K562 (cell line): ENCODE measurements at places on chromosomes 4 and X.

DNA sequence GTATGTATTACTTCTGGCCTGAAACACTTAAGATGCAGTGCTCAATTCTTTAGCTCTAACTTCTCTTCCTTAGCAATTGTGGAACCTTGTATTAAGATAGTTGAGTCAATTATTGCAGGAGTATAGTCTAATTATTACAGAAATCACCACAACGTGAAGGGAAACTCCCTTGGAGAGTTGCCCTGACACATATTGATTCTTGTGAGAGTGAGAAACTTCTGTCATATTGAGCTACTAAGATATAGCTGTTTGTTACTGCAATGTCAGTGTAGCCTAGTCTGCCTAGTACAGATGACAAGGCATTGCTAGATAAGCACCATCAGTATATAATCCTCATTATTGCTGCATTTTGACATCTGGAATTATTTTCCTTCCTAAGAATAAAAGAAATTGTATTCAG is 82.7 kb upstream of the TEX13C start:
- no peak for DNase-seq

DNA sequence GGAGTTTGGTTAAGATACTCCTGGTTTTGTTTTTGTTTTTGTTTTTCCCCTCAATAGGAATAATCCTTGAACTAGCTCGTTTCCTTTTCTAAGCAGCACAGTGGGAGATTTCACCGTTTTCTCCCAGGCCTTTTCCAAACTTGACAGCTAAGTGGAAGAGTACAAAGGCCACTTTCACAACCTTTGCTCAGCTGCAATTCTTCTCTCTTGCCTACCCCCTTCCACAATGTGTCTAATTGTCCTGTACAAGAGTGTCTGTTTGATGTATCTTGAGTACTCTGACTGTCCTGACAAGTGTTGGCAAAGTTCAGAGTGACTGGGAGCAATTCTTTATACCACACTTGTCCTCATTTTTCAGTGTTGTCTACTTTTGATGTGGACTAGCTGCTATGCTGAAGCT is 674.3 kb upstream of the AMOT start:
- no peak for DNase-seq

GRCh38 chrX:22739276-22739675 is 260.5 kb upstream of the DDX53 start:
- DNase-seq: no peak

DNA sequence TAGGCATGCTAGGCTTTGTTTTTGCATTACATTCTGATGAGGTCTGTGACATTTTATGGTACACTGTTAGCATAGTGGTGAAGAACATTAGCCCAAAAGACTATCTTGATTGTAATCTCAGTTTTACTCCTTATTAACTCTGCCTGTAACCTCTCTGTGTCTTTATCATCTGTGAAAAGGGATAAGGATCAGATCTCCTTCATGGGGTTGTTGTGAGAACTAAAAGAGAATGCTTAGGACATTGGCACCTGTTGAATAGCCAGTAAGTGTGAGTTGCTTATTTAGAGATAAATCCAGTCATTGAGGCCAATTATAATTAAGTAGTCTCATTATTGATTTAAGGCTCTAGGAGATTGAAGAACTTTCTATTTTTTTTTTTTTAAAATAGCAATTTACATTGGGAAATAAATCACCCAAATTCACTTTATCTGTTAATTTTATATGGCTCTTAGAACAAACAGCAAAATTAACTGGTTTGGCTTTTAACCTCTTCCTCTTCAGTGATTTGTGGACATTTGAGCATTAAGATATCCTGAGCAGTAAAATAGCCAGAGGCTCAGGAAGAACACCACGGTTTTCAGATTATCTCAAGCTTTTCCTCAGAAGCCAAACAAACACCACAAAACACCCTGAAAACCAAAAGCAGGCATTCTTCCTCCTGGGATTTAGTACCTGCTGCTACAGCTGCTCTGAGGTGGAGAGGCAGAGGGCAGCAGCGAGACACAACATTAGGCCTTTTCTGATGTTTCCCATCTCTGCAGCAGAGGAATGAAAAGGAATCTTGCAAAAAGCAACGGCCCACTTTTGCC is 192.9 kb downstream of the ARHGAP10 start:
- no peak for DNase-seq

DNA sequence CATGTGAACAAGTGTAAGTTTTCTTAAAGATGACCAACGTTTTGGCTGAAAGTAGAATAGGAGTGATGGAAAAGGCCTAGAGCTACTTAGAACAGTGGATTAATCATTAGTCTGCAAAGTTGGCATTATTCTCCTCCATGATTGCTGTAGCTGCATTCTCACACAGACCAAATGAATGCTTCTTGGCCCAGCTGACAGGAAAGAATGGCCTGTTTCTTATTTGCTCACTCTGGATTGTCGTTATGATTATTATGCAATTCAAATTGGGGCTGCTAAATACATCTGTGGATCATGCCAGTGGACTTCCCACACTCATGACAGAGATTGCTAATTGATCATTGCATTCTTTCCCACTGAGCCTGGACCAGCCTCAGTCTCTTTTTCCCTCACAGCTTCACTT is 285.0 kb downstream of the STIM2 start:
- no peak for DNase-seq

DNA sequence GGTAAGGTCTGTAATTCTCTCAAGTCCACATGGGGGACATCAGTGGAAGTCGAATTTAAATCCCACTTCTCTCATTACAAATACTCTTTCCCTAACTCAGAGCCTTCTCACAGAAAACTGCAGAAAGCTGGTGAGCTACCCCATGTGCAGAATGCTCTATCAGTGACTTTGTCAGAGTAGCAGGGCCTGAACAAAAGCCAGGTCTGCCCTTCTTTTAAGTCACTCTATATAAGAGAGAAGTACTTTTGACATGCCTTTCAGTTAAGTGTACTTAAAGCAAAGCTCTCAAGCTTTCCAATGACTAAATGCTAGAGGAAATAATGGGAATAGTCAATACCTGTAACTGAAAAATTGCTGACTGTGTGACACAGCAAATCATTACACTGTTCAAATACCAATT is 323.1 kb downstream of the KCNIP4 start:
- no peak for DNase-seq

DNA sequence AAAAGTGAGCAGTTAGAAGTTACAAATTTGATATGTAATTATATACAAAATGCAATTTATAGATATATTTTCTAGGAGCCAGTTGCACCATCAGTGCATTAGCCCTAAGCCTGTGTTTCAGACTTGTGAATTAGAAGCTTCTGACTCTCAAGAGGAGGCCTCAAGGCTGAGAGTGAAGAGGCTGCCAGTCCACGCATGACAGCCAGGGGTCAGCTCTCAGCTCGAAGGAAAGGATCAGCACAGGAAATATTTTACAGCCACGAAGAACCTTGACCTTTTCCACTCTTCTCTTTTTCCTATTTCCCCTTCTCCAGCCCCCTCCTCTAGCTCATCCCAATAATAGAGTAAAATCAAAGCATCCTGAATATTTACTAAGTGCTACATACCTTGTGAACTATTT is 642.4 kb downstream of the TRIML1 start:
- DNase-seq: no peak

DNA sequence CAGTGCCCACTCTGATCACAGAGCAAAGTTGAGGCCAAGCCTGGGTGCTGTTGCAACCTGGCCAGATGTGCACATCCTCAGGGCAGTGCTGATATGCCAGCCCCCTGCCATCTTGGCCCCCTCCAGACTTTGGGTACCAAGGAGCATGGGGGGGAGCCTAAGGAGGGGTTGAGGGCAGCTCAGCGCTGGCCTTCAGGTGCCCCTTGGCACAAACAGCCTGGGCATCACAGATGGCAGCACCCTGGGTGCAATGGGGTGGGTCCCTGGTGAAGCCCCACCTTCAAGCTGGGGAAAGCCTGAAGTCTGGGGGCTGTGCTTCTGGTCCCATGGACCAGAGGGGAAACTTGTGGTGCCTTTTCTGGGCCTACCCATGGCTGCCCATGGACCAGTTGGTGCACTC is 163.0 kb downstream of the FAM47A start:
- DNase-seq: no peak

DNA sequence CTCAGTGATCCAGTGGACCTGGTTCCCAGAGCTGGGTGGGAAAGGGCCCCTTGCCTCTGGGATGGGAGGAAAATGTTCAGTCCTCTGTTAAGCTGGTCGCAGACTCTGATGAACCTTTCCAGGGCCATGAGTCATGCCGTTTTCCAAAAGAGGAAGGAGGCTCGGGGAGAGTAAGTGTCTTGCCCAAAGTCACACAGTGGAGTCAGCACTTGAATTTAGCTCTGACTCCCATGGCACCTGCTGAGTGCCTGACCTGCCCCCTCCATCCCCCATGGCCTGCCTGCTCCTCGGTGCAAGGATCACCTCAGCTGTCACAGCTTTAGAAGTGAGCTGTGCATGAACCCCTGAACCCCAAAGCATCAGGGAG is 14.0 kb upstream of the KIAA0232 start:
- no peak for DNase-seq

DNA sequence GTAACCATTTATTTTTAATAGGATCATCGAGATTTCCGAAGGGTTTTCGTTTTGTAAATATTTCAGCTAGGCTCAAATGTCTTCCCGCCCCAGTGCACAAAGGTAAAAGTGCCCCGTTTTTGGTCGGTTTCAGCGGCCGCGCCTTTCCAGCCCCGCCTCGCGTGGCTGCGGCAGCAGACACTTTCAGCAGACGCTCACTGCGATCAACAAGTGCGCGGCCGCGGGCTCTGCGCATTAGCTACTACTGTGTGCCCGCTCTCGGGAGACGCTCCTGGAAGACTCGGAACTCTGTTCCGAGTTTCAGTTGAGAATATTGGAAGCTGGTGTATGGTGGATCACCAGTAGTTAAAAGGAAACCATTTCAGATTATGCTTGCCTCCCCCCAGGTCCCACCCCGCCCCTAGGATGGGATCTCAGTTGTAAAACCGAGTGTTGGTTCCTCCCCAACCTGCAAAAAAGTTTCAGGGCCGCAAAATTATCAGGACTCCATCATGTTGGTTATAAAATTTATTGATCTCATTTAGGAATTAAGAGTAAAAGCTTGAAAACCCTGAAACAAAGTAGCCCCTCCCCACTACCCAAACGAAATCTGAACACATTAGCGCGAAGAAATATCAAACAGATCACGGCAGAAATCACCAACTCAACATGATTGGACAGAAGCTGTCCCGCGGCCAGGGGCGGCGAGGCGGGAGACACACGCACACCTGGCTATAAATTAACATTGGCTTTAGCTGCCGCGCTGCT is 2.2 kb downstream of the SOX3 start:
- no peak for DNase-seq

GRCh38 chr4:159856451-159856850 is 753.6 kb downstream of the RAPGEF2 start:
- no peak for DNase-seq

GRCh38 chr4:110751986-110752385 is 129.1 kb upstream of the PITX2 start:
- no peak for DNase-seq

GRCh38 chr4:92236877-92237276 is 66.9 kb upstream of the GRID2 start:
- DNase-seq: no peak

GRCh38 chr4:73452953-73453700 is 17.1 kb downstream of the AFP start:
- DNase-seq: no peak

DNA sequence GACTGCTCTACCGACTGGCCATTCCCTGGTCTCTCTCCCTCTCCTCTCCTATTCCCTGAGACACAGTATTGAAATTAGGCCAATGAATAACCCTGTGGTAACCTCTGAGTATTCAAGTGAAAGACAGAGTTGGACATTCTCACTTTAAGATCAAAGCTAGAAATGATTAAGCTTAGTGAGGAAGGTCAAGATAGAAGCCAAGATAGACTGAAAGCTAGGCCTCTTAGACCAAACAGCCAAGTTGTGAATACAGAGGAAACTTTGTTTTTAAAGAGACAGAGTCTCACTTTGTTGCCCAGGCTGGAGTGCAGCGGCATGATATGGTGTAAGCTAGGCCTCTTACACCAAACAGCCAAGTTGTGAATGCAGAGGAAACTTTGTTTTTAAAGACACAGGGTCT is 64.6 kb downstream of the KDM6A start:
- DNase-seq: no peak

GRCh38 chr4:53614591-53614990 is 23.3 kb upstream of the LNX1 start:
- no peak for DNase-seq

GRCh38 chr4:3613967-3614730 is 81.9 kb upstream of the LRPAP1 start:
- DNase-seq: no peak
